SK-N-SH treated with all-trans-retinoic acid at 6 μM for 48 hours (cell line): ENCODE measurements at places on chromosomes 3 and 15.

- no peak for ATAC-seq
Measured at GRCh38 chr15:63246691-63247469, 30.5 kb upstream of the APH1B start.

- ATAC-seq, result peak; percentile 31
Measured at GRCh38 chr3:185815391-185816282, 9.2 kb downstream of the IGF2BP2 start.

DNA sequence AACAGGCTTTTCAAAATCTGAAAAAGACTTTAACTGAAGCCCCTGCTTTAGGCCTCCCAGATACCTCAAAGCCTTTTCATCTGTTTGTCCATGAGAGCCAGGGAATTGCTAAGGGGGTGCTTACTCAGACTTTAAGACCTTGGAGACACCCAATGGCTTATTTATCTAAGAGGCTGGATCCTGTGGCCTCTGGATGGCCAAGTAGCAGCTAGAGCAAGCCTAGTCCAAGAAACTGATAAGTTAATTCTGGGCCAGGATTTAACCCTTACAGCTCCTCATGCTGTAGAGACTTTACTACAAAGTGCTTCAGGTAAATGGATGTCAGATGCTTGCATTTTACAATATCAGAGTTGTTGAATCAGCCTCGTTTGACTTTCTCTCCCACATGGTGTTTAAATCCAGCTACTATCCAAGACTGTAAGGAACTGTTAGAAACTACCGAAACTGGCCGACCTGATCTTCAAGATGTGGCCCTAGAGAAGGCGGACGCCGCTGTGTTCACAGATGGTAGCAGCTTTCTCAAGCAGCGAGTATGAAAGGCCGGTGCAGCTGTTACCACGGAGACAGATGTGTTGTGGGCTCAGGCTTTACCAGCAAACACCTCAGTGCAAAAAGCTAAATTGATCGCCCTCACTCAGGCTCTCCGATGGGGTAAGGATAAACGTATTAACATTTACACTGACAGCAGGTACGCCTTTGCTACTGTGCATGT lies 3.3 kb downstream of the DET1 start:
- ATAC-seq, result no peak

DNA sequence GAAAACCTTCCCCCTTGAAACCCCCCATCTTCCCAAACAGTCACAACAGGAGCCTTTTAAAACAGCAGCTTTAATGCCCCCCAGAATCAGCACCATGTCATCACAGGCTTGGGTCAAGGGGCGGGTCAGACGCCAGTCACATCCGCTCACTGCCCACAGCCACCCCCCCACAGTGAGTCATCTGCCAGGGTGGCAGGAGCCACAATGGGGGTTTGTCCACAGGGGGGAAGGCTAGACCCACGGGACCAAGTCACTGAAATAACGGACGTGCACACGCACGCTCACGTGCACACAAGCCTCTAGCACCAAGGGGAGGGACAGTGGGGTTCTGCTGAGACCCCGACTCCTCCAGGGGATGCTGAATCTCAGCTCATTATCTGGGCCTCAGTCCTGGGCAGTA lies 441 bp upstream of the UCN2 start:
- peak; percentile 44 for ATAC-seq

DNA sequence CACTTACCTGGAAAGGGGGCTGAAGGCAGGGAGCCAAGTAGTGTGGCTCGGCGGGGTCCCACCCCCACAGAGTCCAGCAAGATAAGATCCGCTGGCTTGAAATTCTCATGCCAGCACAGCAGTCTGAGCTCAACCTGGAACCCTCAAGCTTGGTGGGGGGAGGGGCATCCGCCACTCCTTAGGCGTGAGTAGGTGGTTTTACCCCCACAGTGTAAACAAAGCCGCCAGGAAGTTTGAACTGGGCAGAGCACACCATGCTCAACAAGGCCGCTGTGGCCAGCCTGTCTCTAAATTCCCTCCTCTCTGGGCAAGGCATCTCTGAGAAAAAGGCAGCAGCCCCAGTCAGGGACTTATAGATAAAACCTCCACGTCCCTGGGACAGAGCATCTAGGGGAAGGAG lies 156.3 kb downstream of the KBTBD8 start:
- ATAC-seq, result no peak

- peak; percentile 77 for ATAC-seq
Measured at GRCh38 chr3:150236316-150237082, 171.6 kb upstream of the TSC22D2 start.

DNA sequence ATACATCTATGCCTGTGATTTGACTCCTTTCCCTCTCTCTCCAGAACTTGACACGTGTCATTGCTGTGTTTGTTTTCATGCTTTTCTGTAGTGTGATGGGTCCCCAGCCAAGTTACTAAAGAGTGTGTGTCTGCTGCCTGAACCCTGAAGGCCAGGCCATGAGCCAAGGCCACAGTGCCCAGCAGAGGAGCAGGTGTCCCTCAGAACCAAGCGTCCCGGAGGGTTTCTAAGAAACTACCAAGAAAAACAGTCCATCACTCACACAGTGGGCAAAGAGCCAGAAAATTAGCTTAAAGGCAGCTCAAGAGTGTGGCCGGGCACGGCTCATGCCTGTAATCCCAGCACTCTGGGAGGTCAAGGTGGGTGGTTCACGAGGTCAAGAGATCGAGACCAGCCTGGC lies 35.2 kb downstream of the FBXO45 start:
- no peak for ATAC-seq

DNA sequence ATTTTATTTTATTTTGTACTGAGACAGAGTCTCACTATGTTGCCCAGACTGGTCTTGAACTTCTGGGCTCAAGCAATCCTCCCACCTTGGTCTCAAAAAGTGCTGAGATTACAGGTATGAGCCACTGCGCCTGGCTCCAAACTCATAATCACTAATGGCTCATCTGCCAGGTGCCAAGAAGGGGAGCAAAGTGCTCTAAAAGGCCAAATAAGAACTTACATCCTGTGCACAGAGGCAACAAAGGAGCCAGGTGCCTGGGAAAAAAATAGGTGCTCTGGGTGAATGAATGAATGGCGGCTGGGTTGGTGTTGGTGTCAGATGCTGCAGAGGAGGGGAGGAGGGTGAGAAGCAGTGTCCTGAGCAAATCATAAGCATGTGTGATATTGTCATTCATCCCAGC lies 25.9 kb upstream of the ADAMTS7 start:
- no peak for ATAC-seq

DNA sequence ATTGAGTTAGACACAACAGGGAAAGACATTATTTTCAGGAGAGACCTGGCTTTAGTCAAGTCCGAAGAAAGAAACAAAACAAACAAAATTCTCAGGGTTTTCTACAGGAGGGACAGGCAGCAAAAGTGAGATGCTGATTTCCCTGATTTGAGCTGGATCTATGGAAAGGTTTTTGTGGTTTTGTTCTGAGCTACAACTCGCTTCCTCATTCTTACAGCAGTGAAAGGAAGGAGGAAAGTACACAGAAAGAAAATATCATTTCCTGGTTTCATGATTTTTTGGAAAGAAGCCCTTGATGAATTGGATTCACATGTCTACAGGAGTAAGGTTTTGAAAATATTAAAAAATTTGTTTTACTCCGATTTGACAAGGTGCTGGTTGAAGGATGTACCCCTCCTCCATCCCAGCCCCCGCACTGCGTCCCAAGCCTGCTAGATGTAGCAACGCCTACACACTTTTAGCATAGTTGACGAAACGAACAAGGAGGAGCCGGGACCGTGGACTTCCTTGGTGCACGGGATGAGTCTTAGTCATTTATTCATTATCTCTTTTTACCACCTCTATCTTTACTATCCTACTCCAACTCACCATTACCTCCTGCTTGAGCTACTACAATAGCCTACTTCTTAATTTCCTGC lies 10.8 kb downstream of the PRICKLE2 start:
- ATAC-seq, result no peak; the same call in 2 of the 3 replicates

- ATAC-seq, result peak; percentile 71
Measured at GRCh38 chr3:48598323-48599076, 3.4 kb upstream of the COL7A1 start.

- no peak for ATAC-seq
Measured at GRCh38 chr15:40267670-40268069, 15.2 kb downstream of the ANKRD63 start.

DNA sequence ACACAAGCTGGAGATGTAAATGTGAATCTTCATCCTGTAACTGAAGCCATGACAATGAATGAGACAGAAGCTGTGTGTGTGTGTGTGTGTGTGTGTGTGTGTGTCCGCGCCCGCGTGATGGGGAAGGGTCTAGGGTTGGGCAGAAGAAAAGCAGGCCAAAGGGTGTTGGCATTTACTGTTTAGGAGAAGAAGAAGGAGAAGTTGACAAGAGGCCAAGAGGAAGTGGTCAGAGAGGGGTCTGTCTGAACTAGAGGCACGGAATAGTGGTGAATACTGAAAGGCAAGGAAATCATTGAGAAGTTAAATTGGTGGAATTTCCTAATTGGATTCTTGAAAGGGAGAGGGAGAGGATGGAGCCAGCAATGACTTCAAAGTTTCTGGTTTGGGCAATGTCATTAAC lies 5.6 kb upstream of the NCEH1 start:
- no peak for ATAC-seq

DNA sequence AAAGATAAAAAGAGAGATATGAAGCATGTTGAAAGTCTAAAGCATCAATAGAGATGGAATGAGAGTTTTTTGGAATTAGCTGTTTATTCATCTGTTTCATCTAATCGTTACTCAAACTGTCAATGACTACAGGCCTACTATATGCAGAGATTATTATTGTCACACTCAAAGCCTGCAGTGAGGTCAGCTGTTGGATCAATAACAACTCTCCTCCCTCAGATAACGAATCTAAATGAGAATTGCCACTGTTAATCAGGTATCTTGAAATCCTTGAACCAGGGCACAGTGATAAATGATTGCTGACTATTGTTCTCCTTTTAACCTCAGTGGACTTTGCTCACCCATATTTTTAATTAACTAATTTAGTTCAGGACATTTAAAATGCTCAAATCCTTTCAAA lies 192.3 kb upstream of the SGO1 start:
- no peak for ATAC-seq

DNA sequence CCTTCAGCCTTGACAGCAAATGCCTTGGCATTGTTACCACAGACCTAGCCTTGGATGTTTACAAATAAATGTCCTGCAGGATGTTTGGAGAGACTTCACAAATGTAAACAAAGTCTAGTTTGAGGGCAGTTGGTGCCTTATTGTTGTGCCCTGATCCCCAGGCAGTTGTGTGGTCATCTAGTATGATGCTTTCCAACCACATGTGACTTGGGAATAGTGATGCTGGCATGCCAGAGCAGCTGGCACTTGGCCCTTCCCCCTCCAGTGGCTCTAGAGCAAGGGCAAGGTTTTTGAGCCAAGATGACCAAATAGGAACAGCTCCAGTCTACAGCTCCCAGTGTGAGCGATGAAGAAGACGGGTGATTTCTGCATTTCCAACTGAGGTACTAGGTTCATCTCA lies 258.2 kb downstream of the ADAMTS17 start:
- no peak for ATAC-seq

DNA sequence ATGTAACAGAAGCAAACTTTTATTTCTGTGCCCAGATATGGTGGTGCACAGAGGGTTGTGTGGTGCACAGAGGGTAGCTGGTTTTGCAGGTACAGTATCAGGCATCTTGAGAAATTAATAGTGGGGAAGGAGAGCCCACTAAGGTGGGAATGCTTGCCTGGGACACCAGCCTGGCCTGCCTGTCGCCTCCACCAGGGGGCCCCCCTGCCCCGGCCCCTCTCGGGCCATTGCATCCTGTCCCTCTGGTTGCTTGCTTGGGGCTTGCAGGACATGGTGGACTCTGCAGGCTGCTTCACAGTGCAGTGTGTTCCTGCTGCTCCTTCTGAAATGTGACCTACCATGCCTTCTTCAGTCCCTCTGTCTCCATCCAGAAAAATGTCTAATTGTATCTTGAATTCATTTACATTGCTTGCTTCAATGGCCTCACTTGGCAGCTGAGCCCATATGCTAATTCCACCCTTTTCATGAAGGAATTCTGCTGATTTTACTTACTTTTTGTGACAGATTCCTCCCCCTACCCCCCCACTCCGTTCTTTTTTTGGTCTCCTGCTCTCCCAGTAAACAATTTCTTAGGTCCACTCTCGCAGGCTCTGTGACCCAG lies 73.6 kb downstream of the EEFSEC start:
- peak; percentile 95 for ATAC-seq

DNA sequence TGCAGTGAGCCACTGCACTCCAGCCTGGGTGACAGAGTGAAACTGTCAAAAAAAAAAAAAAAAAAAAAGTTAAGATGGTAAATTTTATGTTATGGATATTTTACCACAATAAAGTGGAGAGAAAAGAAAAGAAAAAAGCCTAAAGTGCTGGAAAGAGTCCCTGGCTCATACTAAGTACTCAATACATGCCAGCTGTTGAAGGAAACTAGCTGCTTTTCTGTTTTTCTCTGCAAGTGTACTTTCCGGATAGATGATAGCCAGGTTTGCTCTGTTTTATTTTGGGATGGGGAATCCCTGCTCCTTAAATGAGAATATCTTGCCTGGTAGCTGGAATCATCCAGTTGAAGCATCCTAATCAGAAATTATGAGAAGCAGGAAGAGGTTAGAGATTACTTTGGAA lies 10.9 kb downstream of the EID1 start:
- ATAC-seq, result peak; percentile 61

GRCh38 chr3:164918905-164919304 lies 159.4 kb downstream of the SI start:
- ATAC-seq, result no peak

DNA sequence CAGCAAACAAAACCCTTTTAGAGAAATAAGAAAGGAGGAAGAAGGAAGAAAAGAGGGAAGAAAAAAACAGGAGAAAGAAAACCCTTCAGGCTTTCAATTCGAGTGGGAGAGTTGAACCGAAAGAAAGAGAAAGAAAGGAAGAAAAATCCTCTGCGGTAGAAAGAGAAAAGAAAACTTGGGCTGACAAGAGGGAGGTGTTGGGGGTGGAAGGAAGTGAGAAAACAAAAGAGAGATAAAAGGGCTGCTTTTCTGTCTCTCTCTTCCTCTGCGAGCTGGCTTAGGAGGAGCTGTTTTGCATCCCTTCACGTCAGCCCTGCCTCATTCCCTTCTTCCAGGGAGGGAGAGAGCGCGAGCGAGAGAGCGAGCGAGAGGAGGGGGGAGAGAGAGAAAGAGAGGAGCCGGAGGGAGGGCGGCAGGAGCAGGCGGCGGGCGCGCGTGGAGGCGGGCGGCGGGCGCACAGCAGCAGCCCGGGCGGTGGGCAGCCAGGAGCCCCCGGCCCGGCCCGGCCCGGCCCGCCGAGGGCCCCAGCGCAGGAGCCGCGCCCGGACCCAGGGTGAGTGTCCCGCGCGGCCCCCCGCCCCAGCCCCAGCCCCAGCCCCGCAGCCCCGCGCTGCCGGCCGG lies at the start of gene ZNF710:
TSS of gene ZNF710 (plus strand) at position 263 of the 621 bp plus-strand sequence. CDS start 65,814 bp downstream, outside the sequence.
- peak; percentile 65 for ATAC-seq

- no peak for ATAC-seq
Measured at GRCh38 chr3:156727519-156728205, 53.3 kb downstream of the TIPARP start.

DNA sequence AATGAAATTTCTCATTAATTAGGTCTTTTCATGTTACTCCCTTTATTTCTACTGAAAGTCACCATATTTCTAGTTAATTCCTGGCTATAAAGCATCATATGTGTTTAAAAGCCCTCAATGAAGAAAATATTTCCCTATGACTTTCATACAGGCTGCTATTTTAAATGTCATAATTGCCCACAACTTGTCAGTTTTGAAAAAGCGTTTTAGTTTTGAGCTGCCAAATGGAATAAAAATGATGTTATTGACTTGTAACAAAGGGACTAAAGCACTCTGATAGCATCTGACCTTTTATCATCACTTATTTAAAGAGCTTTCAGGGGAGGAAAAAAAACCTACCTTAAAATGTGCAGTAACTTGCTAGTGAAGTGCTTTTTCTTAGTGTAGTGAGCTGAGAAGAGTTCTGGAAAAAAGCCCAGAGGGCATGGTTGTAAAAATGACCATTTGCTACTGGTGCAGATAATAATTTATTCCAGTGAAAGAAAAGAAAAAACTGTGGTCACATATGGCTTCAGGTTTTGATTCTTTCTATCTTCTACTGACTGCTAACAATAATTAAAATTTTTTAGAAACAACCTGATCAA lies 877.2 kb downstream of the CADM2 start:
- no peak for ATAC-seq
